ENCODE measurements at places on chromosomes 6 and 20.

- DNase-seq, result no peak
Observed at GRCh38 chr6:32424589-32425300, 14.9 kb upstream of the HLA-DRA start.

DNA sequence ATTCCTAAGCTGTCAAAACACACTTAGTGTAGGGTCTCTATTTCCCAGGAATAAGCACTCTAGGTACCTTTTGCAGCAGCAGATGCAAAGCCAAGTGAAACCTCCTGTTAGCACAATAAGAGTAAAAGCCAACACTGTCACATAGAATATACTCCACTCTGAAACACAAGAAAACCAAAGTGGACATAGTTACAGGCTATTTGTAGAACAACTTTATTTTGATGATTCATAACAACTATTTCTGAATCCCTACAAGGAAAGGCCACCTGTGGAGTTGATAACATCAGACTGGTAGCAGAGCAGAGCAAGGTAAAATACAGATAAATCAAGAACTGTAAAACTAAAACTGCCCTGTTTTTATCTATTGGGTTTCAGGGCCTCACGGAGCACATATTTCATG lies 59.7 kb downstream of the ALDH5A1 start:
- DNase-seq, result no peak

DNA sequence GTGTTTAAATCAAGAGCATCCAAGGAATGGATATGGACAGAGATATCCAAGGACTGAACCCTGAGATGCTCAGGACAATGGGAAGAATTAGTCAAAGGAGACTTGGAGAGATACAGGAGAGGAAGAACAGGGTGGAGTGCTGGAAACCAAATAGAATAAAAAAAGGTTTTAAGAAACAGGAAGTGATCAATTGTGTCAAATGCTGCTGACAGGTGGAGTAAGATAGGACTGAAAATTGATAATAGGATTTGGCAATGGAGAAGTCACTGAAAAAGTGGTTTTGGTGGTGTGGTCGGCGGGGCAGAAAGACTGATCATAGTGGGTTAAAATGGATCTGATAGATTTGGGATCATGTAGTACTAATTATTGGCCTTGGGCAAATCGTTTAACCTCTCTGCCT lies 37.9 kb upstream of the PNRC1 start:
- DNase-seq, result no peak

- no peak for DNase-seq
Observed at GRCh38 chr6:75524322-75524972, 30.8 kb upstream of the FILIP1 start.

- no peak for DNase-seq
Observed at GRCh38 chr20:20933142-20933958, 172.8 kb downstream of the LINC00237 start.

DNA sequence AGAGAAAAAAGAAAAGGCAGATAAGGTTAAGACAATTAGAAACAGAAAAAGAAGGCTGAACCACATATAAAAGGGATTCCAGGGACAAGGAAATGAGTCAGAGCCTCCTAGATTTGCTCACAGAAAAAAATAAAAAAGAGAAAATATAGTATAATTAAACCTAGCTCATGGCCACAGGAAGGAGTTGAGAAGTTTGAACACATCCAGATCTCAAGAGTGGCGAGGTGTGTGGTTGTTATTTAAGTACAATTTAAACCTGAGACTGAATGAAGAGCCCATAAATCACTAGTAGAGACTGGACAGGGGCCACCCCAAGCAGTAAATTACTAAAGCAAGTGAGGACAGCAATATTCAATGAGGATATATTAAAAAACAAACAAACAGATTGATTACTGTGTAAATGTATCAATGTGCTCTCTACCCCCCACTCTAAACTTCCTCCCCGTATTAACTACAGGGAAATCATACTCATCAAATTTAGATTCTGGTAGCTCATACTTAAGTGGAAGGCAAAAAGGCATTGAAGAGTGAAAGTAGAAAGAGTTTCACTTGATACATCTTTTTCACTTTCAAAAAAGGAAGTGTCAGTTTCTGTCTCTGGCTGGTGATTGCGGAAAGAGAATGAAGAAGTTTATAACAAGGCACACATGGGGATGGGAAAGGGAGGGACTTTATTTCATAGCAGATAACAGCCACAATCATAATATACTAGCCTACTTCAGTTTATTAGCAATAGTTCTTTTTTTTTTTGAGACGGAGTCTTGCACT lies 49.3 kb upstream of the SCAF8 start:
- no peak for DNase-seq

DNA sequence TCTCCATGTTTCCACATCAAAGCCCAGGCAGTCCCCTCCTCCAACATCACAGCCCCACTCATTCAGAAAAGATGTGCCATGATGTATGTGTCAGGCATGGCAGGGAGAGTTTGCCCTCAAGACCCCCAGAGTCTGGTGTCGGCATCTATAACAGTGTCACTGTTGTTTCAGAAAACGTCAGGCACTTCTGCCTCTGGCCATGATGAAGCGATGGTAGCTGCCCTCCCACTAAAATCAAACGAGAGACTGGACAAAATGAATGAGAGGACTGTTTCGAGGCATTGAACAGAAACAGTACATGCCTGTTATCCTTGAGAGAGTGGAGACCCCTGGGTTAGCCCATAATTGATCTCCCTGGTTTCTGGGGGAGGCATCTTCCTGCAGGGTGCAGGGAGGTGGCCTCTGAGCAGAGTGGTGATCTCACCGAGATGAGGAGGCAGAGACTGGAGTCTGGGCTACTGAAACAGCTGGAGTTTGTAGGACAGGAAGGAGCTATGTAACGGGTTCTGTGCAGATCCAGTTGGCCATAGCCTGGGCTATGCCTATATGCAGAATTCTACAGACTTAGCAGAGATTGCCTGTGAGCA lies 144.5 kb downstream of the SYCP2 start:
- DNase-seq, result no peak

- DNase-seq, result no peak
Observed at GRCh38 chr20:25076731-25077609, 5.0 kb downstream of the VSX1 start.

DNA sequence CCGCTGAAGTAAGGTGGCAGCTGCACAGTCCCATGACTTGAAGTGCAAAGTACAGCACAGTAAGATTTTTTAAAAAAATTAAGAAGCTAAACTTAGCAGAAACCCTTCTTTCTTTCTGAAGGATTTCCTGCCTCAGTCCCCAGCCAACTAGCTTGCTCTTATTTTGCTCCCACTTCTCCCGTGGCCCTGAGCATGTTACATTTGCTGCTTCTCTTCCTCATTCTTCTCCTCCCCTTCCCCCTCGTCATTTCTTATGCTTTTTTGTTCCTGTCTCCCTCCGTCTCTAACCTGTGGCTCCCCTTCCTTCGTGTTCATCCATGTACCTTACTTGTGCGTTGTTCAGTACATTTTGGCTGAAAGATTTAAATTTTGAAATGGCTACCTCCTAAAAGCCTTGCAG lies 123.0 kb downstream of the SASH1 start:
- no peak for DNase-seq
